ENCODE measurements at places on chromosomes 7 and 10. TPM values are rescaled to one million over a fixed set of nuclear protein-coding genes. Genes with fewer than 3 reads are reported as not detected.
A peak's percentile ranks its signal among the peaks of the same experiment; 100 is the strongest.

The JCAD gene
- 53.0 TPM for total RNA-seq

The STRIP2 gene
- total RNA-seq = 2.1 TPM

The CADPS2 gene
- total RNA-seq = not detected

The LLCFC1 gene
- total RNA-seq = not detected

The CYP3A7 gene
- total RNA-seq = not detected

The NME8 gene
- total RNA-seq = not detected

DNA sequence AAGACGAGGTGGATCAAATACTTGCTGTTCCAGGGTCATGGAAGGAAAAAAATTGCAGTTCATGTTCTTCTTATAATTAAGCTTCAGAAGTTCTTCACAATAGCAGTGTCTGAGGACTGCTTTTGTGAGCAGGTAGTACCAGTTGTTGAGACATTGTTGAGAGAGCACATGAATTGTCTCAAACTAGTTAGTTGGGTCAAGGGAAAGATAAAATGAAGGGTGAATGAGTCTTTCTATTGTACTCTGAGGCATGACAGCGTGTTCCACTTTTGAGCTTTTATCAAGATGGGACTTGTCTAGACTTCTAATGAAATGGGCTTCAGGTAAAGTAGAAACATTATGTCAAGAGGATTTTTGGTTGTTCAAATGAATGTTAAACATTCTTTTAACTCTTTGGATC lies 26.0 kb downstream of the KAT6B start:
- no peak overlapping the region for H3K27ac ChIP-seq
- peaks cover 30% of the 10 kb centered on the region for H3K4me1 ChIP-seq
- no peak for DNase-seq
- no peak overlapping the region for H3K4me3 ChIP-seq

DNA sequence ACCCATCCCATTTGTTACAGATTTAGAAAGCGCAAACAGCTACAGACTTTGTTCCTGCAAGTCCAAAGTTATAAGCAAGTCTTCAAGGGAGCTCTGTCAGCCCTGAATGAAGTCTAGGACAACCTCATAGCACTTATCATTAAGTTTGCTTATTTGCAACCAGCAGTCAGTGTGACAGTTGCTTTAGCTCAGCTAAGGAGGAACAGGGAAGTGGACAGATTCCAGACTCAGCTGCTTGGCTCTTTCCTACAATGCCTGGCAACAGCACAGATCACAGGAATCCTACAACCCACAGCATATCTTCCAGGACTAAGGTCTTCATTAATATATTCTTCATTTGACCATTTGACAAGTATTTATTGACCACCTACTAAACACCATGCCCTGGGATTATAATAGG lies 17.4 kb upstream of the KIF5B start:
- H3K36me3 ChIP-seq = no peaks in the 10 kb centered on the region
- peaks cover 11% of the 10 kb centered on the region for H3K4me1 ChIP-seq
- no peaks in the 10 kb centered on the region for H3K27me3 ChIP-seq
- H3K27ac ChIP-seq = no peak overlapping the region

DNA sequence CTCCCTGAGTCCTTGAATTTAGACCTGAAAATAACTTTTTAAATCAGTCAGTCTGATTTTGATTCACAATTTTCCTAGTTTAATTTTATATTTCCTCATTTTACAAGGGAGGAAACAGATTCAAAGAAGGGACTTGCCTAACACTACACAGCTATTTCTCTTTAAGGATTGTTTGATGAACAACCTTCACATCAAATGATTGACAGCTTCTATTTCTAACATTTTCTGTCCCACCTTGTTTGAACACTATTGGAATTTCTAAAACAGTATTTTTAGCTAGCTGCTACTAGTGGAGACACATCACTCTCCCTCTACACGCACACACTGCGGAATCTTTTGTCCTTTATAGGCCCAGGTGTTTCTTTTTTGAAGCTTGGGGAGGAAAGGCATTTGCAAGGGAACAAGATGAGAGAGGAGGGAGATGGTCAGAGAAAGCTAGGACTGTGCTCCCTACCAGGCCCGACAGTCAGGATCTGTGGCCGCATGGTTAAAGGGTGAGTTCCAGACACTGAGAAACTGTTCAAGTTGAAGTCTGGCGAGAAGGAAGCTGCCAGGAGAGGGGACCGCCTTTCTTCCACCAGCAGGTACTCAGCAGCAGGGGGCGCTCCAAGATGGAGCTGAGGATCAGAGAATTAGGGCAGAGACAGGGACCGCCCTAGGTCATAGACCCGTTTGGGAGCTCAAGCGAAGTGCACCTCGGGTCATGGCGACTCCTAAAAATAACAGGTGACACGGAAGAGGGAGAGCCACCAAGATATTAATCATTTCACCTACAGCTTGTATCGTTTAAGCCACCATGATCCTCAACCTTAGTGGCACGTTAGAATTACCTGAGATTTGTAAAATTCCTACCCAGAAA lies 49.7 kb downstream of the DNAJC12 start:
- DNase-seq = no peak
- H3K4me3 ChIP-seq = no peak overlapping the region
- peaks cover 2% of the 10 kb centered on the region for H3K27me3 ChIP-seq
- H3K4me1 ChIP-seq = peaks cover 11% of the 10 kb centered on the region
- no peaks in the 10 kb centered on the region for H3K36me3 ChIP-seq
- no peak overlapping the region for H3K27ac ChIP-seq

GRCh38 chr7:137371616-137372015 lies 28.1 kb upstream of the PTN start:
- DNase-seq = no peak
- no peak overlapping the region for H3K4me3 ChIP-seq
- peaks cover 3% of the 10 kb centered on the region for H3K27me3 ChIP-seq
- H3K4me1 ChIP-seq = no peaks in the 10 kb centered on the region

DNA sequence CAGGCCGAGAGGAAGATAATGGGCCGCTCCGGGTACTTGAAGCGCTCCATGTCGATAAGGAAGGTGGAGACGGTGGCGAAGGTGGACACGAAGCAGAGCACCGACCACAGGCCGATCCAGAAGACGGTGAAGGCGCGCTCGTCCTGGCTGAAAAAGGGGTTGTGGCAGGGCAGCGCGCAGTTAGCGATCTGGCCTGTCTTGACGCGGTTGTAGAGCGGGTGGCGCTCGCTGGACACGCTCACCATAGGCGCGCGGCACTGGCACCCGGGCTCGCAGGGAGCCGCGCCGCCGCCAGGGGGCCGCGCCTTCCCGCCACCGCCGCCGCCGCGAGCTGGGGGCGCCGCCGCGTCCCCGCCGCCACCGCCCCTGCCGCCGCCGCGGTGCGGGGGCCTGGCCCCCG lies 1.6 kb downstream of the FZD8 start:
- H3K4me3 ChIP-seq = peak overlapping the region; percentile 80
- H3K27ac ChIP-seq = no peak overlapping the region
- H3K36me3 ChIP-seq = no peaks in the 10 kb centered on the region
- peaks cover 34% of the 10 kb centered on the region for H3K27me3 ChIP-seq
- peaks cover 23% of the 10 kb centered on the region for H3K4me1 ChIP-seq

DNA sequence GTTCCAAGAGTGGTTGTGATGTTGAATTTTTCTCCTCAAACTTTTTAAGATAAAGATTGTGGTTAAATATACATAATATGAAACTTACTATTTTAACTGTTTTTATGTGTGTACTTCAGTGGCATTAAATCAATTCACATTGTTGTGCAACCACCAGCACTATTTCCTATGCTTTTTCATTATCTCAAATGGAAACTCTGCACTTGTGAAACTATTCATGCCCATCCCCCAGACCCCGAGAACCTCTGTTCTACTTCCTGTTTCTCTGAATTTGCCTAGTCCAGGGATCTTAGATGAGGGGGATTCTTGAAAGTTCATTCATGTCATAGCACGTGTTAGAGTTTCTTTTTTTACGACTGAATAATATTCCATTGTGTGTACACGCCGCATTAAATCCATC lies 67.0 kb downstream of the WDR37 start:
- H3K27me3 ChIP-seq = peaks cover 3% of the 10 kb centered on the region
- H3K27ac ChIP-seq = no peak overlapping the region
- no peak for DNase-seq
- H3K4me3 ChIP-seq = no peak overlapping the region
- peaks cover 18% of the 10 kb centered on the region for H3K36me3 ChIP-seq
- no peaks in the 10 kb centered on the region for H3K4me1 ChIP-seq

GRCh38 chr10:5948208-5948585 lies 29.1 kb downstream of the IL15RA start:
- H3K4me1 ChIP-seq = peaks cover 65% of the 10 kb centered on the region
- DNase-seq = no peak
- no peaks in the 10 kb centered on the region for H3K36me3 ChIP-seq
- no peak overlapping the region for H3K4me3 ChIP-seq
- 0 out of 2 replicates have a peak, but pooled peaks cover 2% of the 10 kb centered on the region for H3K27me3 ChIP-seq

- H3K27ac ChIP-seq = no peak overlapping the region
- H3K4me3 ChIP-seq = no peak overlapping the region
- no peaks in the 10 kb centered on the region for H3K27me3 ChIP-seq
Observed at GRCh38 chr10:128877141-128877540, 589.9 kb upstream of the MGMT start.

- no peaks in the 10 kb centered on the region for H3K4me1 ChIP-seq
- no peaks in the 10 kb centered on the region for H3K36me3 ChIP-seq
- no peak overlapping the region for H3K27ac ChIP-seq
- DNase-seq = no peak
- H3K27me3 ChIP-seq = no peaks in the 10 kb centered on the region
Observed at GRCh38 chr10:128727114-128727513, 600.9 kb upstream of the MKI67 start.

DNA sequence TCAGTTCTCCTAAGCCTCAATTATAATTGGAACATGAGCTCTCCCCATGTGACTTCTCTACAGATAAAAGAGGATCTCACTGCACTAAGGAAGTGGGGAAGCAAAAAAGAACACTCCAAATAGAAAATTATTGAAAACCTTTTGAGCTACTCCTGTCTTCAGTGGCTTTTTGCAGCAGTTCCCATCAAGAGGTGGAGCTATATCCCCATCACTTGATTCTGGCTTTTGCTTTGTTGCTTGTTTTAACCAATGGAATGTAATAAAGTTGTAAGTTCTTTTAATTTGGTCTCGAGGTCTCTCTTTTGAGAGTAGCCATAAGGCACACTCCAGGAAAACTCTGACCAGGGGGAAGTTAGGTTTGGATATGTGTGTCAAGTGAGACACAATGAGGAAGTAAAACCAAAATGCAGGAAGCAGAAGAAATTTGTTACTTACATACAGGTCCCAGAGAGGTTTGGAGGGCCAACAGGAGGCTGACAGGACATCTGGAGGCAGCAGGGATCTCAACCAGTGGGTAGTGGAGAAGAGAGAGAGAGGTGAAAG lies 569.4 kb downstream of the HTR7 start:
- H3K4me1 ChIP-seq = no peaks in the 10 kb centered on the region
- H3K36me3 ChIP-seq = no peaks in the 10 kb centered on the region
- DNase-seq = peak; percentile 15
- no peaks in the 10 kb centered on the region for H3K27me3 ChIP-seq

- H3K4me3 ChIP-seq = no peak overlapping the region
- H3K27me3 ChIP-seq = peaks cover 2% of the 10 kb centered on the region
- H3K27ac ChIP-seq = no peak overlapping the region
- H3K36me3 ChIP-seq = peaks cover 13% of the 10 kb centered on the region
- no peak for DNase-seq
Observed at GRCh38 chr10:100522107-100522801, 2.6 kb upstream of the SEC31B start.

GRCh38 chr7:27897441-27897847 lies 157.5 kb downstream of the TAX1BP1 start:
- H3K36me3 ChIP-seq = peaks cover 18% of the 10 kb centered on the region
- H3K27me3 ChIP-seq = no peaks in the 10 kb centered on the region
- no peak overlapping the region for H3K27ac ChIP-seq

DNA sequence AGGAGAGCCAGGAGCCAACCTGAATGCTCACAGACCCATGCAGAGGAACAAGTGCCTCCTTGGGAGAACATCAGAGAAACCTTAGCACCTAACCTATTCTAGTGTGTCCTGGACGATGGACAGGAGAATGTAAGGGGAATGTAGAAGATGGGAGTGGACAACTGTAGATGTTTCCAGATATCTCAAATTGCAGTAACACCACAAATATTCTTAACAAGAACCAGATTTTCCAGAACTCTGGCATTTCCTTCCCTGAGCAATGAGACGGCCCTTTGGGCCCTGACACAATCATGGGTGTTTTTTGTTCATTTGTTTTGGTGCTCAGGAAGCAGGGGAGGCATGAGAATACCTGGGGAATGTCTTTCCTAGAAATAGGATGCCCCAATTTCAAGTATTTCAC lies 196.1 kb upstream of the PRSS1 start:
- H3K27ac ChIP-seq = peak overlapping the region; percentile 69
- H3K4me1 ChIP-seq = peaks cover 76% of the 10 kb centered on the region
- H3K27me3 ChIP-seq = no peaks in the 10 kb centered on the region

DNA sequence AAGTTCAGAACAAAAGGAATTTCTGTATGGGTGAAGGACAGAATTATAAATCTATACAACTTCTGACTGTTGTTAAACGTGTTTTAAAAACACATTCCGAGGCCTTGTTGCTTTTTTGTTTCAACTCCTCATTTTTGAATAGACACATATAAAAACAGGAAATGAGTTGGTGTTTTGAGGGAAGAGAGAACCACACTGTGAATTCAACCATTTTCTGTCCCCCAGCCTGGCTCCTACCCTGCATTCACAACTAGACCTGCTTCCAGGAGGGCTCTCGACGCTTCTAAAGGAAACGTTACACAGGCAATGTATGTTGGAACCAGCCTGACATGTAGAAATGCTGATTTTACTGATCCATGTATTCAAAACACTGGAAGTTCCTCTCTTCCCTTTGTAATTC lies 76.5 kb downstream of the OR13A1 start:
- H3K4me1 ChIP-seq = peaks cover 41% of the 10 kb centered on the region
- H3K27ac ChIP-seq = no peak overlapping the region
- H3K27me3 ChIP-seq = peaks cover 13% of the 10 kb centered on the region
- DNase-seq = no peak

DNA sequence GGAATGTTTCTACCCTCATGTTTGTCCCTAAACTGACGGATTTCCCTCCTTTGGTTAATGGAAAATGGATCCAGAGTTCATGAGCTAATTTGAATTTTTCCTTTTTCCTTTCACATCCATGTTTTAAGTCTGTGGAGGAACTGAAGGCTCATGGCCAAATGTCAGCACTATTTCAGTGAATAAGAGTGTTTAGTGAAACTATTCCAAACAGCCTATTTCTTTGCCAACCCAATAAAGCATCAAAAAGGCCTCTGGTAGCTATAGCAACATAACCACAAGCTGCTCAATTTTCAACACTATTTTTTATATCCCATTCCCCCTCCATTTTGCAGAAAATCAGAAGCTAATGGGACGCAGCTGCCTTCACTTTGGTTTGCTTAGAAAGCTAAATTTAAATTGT lies 1454.1 kb downstream of the GATA3 start:
- no peaks in the 10 kb centered on the region for H3K27me3 ChIP-seq
- no peaks in the 10 kb centered on the region for H3K36me3 ChIP-seq
- no peaks in the 10 kb centered on the region for H3K4me1 ChIP-seq
- DNase-seq = no peak
- H3K4me3 ChIP-seq = no peak overlapping the region
- H3K27ac ChIP-seq = no peak overlapping the region

DNA sequence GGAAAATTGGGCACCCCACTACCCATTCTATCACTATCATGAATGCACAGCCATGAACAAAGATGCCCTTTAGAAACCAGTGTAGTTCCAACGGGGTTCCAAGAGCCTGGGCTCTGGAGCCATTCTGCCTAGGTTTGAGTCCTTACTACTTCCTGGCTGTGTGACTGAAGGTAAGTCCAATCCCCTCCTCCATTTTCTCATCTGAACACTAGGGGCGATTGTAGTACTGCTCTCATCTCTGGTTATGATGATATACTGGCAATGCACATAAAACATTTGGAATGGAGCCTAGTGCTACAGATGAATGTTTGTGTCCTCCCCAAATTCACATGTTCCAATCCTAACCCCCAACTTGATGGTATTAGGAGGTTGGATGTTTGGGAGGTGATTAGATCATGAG lies 28.1 kb upstream of the CDH23 start:
- H3K36me3 ChIP-seq = no peaks in the 10 kb centered on the region
- DNase-seq = no peak
- H3K27ac ChIP-seq = no peak overlapping the region

- no peak overlapping the region for H3K27ac ChIP-seq
- no peaks in the 10 kb centered on the region for H3K36me3 ChIP-seq
- H3K4me3 ChIP-seq = no peak overlapping the region
- no peak for DNase-seq
Observed at GRCh38 chr10:49330127-49330665, 31.2 kb downstream of the C10orf71 start.

All from HFFc6 (cell line).